ENCODE measurements at places on chromosomes 2 and 18. TPM values are rescaled to one million over a fixed set of nuclear protein-coding genes. Genes with fewer than 3 reads are reported as not detected.

NEU2 gene
- not detected for total RNA-seq

EHD3 gene
- total RNA-seq = 30.7 TPM

NT5C1B gene
- total RNA-seq = not detected

DNA sequence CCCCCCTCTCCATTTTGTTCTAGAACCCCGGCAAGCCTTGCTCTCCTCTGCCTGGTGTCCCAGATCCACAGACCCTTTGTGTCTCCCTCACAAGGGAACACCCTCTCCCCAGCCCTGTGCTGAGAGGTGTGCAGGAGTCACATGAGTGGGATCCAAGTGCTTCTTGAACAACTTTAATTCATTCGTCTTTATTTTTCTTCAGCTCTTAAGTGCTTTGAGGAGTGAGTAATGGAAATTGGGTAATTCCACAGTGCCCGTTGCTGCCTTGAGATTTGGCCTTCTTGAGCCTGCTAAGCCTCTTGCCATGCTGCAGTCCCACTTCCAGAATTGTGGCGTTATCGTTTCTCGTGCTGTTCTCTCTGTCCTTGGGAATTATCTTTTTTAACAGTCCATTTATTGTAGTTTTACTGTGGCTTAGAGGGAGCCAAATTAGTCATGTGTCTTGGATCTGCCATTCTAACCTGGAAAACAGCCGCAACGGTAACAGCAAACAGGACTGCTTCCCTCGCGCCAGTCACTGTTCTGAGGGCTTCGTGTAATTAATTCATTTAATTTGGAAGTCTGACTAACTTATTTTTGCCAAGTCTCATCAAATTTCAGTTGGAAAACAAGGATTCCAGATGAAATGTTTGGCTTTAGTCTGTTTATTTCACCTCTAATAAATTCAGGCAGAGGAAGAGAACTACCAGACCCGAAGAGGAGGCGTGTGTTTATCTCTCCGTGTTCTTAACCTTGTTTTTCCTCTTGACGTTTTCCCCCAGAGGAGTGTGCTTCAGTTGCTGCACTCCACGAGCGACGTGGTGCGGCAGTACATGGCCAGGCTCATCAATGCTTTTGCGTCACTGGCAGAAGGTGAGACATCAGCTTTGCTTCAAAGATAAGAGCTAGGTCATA, 72.0 kb downstream of the ARMC9 start:
- no peak for DNase-seq

- no peak for DNase-seq
These were observed 100.1 kb downstream of the NAB1 start for GRCh38 chr2:190748966-190749365.

DNA sequence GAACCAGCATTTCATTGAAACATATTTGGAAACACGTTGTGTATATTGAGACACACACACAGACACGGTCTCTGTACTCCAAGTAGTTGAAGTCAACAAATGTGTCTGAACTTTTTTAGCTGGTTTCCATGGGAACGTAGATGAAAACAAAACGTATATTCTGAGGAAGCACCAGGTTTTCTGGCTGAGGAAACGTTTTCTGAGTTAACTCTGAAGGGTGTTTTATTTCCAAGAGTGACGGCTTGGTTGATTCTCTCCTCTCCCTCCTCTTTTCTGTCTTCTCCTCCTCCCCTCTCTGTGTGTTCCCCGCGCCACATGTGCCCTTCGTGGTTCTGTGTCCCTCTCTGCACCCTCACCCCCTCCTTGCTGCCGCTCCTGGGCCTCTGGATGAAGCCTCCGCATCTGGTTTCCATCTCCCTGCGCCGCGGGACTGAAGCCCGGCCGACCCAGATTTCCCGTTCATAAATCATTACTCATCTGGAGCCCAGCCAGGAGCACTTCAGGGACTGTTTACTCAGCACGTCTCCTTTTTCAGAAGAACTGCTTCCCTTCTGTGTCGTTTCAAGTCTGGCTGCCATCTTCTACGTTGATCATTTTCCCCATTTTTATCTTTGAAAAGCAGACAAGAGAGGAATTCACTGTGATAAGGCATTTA, 122.7 kb downstream of the COL6A3 start:
- peak; percentile 98 for DNase-seq

GRCh38 chr2:111121828-111122630, 1.3 kb downstream of the BCL2L11 start:
- peak; percentile 86 for DNase-seq

- no peak for DNase-seq
These were observed 18.9 kb downstream of the SLC8A1 start for GRCh38 chr2:40432921-40433483.

GRCh38 chr2:7703048-7703447, 785.8 kb downstream of the RNF144A start:
- no peak for DNase-seq

DNA sequence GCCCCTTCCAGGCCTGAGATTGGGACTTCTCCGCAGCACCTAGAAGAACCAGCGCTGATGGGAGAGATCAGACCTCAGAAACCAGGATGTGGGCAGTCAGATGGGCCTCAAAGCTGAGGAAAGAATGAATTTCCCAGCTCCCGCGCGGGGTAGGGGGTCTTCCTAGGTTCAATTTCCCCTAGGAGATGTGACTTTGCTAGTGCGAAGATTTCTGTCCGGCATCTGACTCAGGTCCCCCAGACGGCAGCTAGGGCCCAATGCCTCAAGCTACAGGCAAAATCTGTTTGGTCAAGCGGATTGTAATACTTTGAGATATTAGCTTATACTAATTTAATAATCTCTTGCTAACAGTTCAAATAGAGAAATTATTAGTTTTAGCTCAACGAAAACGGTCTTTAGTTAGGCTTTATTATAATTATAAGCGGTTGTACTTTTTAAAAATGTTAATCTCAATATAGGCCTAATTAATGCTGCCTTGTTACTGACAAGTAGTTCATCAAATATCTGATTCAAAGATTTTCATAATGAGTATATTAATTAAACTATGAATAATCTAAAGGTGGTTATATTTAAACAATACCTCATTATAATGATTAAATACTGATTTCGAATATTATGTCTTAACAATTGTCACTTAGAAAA, 5.8 kb downstream of the DLX1 start:
- DNase-seq = no peak

Data from heart right ventricle (tissue), 16 donors.